ENCODE measurements at places on chromosomes 2 and 18.

DNA sequence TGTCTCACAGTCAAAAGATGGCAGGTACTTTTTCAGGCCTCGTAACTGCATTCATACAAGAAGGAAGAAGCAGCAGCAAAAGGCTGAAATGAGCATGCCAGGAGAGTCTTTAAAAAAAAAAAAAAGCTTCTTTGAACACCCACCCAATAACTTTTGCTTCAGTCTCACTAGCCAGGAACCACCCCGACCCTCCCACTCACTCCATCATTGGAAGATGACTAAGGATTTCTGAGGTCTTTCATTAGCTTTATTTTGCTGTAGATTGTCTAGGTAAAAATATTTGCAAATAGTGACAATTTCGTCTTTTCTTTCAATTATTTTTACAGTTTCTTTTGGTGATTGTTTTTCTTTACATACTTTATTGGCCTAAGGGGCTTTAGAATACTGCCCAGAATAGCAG, 37.9 kb downstream of the RBBP8 start:
- DNase-seq: no peak

DNA sequence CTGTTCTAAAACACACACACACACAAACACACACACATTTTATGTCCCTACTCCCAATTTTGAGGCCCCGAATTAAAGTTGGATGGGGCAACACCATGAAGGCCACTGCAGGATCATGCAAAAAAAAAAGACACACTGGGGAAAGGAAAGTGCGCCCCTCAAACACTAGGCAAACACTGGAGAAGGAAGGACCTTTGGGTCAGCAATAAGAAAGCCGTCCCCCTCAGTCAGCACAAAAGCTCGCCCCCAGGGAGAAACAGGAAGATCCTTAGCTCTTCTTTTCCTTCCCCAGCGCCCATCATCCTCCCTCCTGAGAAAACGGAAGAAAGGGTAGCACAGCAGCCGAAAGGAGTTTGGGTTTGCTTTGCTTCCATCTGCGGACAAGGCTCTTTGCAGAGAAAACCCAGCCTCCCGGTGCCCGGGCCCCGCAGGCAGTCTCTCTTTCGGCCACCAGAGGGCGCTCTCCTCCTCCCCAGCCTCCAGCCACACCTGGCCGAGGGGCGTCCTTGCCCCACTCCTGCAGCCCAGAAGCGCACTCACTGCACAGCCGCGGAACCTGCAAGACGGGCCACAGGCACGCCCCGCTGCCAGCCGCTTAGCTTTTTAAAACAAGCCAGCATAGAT, 248.5 kb downstream of the CDH20 start:
- no peak for DNase-seq

DNA sequence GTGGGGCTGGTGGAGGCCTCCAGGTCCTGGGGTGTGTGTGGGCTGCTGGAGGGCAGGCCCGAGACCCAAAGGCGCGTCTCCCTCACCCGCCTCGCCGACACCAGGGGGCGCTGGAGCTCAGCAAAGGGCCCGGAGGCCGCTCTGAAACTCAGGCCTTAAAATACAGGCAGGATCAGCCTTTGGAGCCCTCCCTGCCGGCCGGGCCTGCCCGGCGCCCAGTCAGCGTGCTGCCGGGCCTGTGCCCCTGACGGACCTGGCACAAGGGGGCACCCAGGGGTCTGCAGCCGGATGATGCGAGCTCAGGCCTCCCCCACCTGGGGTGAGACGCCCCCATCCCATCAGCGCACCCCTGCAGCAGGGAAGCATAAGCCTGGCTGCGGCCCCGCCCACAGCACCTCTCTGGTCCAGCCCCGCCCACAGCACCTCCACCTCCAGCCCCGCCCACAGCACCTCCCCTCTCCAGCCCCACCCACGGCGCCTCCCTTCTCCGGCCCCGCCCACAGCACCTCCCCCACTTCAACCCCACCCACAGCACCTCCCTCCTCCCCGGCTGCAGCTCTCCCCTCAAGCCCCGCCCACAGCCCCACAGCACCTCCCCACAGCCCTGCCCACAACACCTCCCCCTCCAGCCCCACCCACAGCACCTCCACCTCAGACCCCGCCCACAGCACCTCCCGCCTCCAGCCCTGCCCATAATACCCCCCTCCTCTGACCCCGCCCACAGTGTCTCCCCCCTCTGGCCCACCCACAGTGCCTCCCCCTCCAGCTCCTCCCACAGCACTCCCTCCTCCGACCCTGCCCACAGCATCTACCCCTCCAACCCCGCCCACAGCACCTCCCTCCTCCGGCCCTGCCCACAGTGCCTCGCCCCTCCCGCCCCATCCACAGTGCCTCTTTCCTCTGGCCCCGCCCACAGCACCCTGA, 92.8 kb upstream of the OTOS start:
- no peak for DNase-seq

DNA sequence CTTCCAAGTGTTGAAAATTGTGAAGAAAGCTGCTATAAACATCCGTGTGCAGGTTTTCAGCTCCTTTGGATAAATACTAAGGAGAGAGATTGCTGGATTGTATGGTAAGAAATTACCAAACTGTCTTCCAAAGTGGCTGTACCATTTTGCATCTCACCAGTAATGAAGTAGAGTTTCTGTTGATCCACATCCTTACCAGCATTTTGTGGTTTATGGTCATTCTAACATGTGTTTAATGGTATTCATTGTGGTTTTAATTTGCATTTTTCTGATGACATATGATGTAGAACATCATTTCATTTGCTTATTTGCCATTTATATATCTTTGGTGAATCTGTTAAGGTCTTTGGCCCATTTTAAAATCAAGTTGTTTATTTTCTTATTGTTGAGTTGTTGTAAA, 260.7 kb downstream of the SPAG16 start:
- DNase-seq: no peak

- DNase-seq: no peak
These were observed 1.9 kb upstream of the ST3GAL5 start for GRCh38 chr2:85890522-85891176.

GRCh38 chr2:165909466-165909865, 44.1 kb downstream of the TTC21B start:
- DNase-seq: no peak

DNA sequence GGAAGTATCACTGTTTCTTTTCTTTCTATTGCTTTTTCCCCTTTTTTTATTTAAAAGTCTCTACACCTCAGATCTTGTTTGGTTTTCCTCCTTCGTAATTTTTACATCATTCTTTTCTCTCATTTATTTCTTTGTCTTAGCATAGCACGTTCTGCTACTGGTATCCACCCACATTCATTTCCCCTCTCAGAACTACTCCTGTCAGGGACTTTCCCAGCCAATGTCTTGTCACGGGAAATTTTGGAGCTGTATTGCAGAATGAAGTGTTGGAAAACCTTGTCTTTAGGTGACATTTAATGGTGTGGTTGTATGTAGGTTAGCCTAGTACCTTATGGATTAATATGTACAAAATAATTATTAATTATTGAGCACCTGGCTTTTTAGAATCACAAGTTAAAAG, 34.0 kb downstream of the TTLL4 start:
- DNase-seq: no peak

GRCh38 chr2:31136000-31136399, 2.2 kb downstream of the GALNT14 start:
- no peak for DNase-seq

GRCh38 chr2:201833781-201834180, 27.4 kb downstream of the CDK15 start:
- no peak for DNase-seq

DNA sequence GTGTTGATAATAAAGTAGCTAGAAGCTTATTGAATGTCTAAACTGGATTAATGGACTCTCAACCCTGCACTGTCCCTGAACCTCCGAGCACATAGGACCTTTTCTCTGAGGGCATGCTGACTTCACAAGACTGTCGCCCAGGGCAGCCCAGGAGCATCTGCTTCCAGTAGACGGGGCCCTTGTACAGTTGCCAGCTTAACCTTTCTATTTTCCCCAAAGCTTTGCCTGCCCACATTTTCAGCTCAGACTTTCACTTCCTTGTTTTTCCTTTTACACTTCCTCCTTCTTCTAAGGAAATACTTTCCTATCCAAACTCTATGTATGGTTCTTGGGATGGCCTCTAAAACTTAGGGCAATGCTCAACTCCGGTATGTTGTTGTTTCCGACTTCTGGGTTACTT, 1.3 kb downstream of the VWA3B start:
- no peak for DNase-seq

GRCh38 chr2:131077966-131078365, 15.3 kb downstream of the FAM168B start:
- no peak for DNase-seq

GRCh38 chr2:230660294-230661060, 52.2 kb upstream of the CAB39 start:
- no peak for DNase-seq

- no peak for DNase-seq
These were observed 396.0 kb upstream of the SMIM21 start for GRCh38 chr18:75823471-75823870.

DNA sequence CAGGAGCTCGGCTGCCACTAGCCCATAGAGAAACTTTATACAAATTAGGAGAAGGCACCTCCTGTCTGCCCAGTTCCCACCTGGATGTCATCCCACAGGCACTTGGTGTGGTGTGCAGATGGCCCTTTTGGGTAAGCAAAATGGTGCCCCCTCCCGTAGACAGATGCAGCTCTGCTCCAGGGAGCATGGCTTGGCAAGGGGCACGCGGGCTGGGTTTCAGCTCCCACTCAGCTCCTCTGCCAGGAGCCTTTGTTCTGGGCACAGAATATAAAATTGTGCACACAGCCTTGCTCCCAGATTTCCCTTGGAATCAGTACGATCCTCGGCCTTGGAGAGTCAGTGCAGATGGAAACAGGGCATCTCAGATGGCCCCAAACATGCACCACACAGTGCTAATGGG, 20.3 kb upstream of the KCNF1 start:
- DNase-seq: no peak

- no peak for DNase-seq
These were observed 131.4 kb upstream of the ITGB6 start for GRCh38 chr2:160331258-160332025.

- DNase-seq: no peak
These were observed 36.4 kb upstream of the GAREM2 start for GRCh38 chr2:26136451-26136850.

DNA sequence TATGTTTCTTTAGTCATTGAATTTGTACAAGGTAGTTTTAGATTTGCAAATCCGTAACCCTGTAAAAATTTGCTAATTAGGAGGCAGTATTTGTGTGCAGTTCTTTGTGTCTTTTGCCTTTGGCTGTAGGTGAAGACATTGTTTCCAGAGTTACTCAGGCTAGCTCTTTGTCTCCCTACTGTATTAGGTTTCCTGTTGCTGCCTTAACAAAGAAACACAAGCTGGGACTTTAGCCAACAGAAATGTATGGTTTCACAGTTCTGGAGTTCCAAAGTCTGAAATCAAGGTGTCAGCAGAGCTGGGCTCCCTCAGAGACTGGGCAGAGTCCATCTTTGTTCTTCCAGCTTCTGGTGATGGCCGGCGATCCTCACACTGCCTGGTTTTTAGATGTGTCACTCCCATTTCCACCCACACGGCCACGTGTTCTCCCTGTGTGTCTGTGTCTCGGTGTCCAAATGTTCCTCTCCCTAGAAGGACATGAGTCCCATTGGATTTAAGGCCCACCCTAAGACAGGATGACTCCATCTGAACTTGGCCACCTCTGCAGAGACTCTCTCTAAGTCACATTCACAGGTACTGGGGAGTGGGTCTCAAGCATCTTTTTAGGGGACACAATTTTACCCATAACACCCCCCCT, 309.7 kb downstream of the GALR1 start:
- no peak for DNase-seq
